ENCODE measurements at places on chromosomes 2 and 18.

DNA sequence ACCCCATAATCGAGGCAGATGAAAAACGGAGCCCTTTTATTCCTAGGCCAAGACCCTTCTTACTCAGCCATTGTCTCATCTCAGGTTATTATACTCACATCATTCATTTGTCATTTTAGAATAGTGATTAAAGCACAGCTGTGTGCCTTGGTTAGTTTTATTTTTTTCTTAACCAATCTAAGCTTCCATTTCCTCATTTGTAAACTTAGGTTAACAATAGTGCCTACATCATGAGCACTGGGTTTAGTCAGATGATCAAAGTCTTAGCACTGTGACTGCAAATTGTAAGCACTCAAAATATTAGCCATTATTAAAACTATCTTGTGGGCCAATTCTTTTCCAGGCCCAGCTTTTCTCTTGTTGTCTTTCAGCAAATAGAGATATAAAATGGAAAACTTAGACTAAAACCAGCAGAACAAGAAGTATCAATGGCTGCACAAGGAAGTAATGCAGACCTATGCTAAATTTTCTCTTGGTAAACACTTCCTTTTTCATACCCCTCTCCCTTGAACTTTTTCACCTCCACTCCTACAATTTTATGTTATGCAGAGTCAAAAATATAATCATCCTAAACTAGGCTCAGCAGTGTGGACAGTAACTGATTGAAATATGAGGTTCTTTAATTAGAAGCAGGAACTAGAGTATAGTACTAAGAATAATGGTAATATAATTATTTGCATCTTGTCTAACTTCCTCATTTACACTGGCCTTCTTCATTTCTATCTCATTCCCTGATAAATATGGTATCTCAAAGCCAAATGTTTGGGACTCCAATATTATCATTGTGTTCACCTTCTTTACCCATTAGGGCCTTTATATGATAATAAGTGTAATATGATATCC lies 21.5 kb upstream of the GALNT3 start:
- no peak for DNase-seq
- H3K36me3 ChIP-seq: no peaks in the 10 kb centered on the region
- H3K4me1 ChIP-seq: peaks cover 7% of the 10 kb centered on the region
- no peak overlapping the region for H3K4me3 ChIP-seq
- no peaks in the 10 kb centered on the region for H3K27me3 ChIP-seq

DNA sequence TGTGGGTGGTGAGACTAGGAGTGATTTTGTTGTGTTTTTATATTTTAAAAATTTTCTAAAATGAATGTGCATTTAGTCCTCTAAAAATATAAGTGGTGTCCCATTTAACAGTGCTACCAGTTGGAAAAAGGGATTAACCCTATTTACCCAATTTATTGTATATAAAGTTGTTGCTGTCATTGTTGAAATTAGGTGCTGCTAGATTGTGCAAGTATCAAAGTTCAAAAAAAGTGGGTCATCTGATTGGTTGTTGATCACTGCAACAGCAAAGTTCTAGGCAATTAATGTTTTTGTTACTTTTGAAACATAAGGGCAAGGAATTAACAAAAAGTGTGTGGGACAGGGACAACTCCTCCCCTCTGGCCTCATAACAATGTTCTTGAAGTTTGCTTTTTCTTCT lies 40.6 kb downstream of the ADNP2 start:
- peaks cover 16% of the 10 kb centered on the region for H3K4me1 ChIP-seq
- no peak overlapping the region for H3K4me3 ChIP-seq
- H3K36me3 ChIP-seq: peaks cover 3% of the 10 kb centered on the region
- DNase-seq: no peak
- no peak overlapping the region for H3K27ac ChIP-seq

- no peak overlapping the region for H3K4me3 ChIP-seq
- no peak overlapping the region for H3K27ac ChIP-seq
- no peaks in the 10 kb centered on the region for H3K36me3 ChIP-seq
- peaks cover 24% of the 10 kb centered on the region for H3K4me1 ChIP-seq
- H3K27me3 ChIP-seq: peaks cover 100% of the 10 kb centered on the region
- DNase-seq: no peak
These were observed 2.4 kb downstream of the CDK5R2 start for GRCh38 chr2:218961651-218962570.

GRCh38 chr2:75166491-75166890 lies 32.8 kb downstream of the TACR1 start:
- H3K4me1 ChIP-seq: peaks cover 5% of the 10 kb centered on the region
- no peaks in the 10 kb centered on the region for H3K36me3 ChIP-seq
- no peak overlapping the region for H3K4me3 ChIP-seq
- no peak for DNase-seq
- H3K27ac ChIP-seq: no peak overlapping the region

GRCh38 chr18:37689841-37690240 lies 124.2 kb upstream of the CELF4 start:
- H3K27me3 ChIP-seq: no peaks in the 10 kb centered on the region
- H3K4me3 ChIP-seq: no peak overlapping the region
- no peaks in the 10 kb centered on the region for H3K36me3 ChIP-seq
- H3K27ac ChIP-seq: no peak overlapping the region
- no peaks in the 10 kb centered on the region for H3K4me1 ChIP-seq

GRCh38 chr2:200382874-200383273 lies 76.4 kb downstream of the SPATS2L start:
- peaks cover 46% of the 10 kb centered on the region for H3K4me1 ChIP-seq
- no peak for DNase-seq
- no peaks in the 10 kb centered on the region for H3K36me3 ChIP-seq

DNA sequence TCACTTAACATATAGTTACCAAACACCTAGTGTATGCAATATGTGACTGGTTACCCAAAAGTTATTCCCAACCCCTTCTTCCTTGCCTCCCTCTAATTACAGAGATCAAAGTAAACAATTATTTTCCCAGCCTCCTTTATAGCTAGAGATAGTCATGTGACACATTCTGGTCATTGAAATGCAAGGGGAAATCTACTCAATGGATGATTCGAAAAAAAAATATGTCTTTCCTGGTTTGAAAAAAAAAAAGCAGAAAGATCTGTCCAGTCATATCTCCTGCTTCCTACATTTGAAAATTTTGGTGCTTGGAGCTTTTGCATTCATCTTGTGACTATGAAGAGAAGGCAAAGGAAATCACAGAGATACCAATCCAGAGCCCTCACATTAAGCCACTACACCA lies 27.6 kb upstream of the UGP2 start:
- H3K27ac ChIP-seq: no peak overlapping the region
- H3K27me3 ChIP-seq: no peaks in the 10 kb centered on the region
- H3K4me3 ChIP-seq: no peak overlapping the region

- H3K27me3 ChIP-seq: no peaks in the 10 kb centered on the region
- no peak for DNase-seq
- H3K4me1 ChIP-seq: peaks cover 9% of the 10 kb centered on the region
- peaks cover 31% of the 10 kb centered on the region for H3K36me3 ChIP-seq
These were observed 123.5 kb downstream of the ZNF516 start for GRCh38 chr18:76371301-76372203.

GRCh38 chr18:7325126-7325430 lies 94.2 kb downstream of the LRRC30 start:
- H3K27me3 ChIP-seq: no peaks in the 10 kb centered on the region
- H3K27ac ChIP-seq: peak overlapping the region; percentile 80
- no peaks in the 10 kb centered on the region for H3K36me3 ChIP-seq

GRCh38 chr2:30454571-30454970 lies 7.5 kb downstream of the LCLAT1 start:
- no peak for DNase-seq
- no peak overlapping the region for H3K4me3 ChIP-seq
- no peaks in the 10 kb centered on the region for H3K27me3 ChIP-seq
- H3K36me3 ChIP-seq: no peaks in the 10 kb centered on the region

DNA sequence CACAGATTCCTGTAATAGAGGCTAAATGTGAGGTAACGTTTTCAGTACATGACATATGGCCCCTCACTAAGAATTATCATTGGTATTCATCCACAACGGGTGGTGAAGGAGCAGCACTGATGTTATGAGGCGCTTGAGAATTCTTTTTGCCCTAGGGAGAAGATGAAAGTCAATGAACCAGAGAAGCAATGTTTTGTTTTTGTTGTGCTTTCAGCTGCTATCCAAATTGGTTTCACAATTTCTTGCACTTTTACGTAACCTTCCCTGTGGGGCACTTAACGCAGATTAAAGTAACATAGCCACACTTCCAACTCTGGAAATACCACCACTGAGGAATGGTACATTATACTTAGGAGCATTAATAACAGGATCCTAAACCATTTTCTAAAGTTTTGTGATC lies 13.3 kb upstream of the CCDC85A start:
- DNase-seq: no peak
- no peaks in the 10 kb centered on the region for H3K27me3 ChIP-seq
- H3K4me1 ChIP-seq: no peaks in the 10 kb centered on the region
- no peak overlapping the region for H3K27ac ChIP-seq
- H3K36me3 ChIP-seq: no peaks in the 10 kb centered on the region
- H3K4me3 ChIP-seq: no peak overlapping the region

- no peaks in the 10 kb centered on the region for H3K36me3 ChIP-seq
- H3K4me1 ChIP-seq: no peaks in the 10 kb centered on the region
- H3K27ac ChIP-seq: no peak overlapping the region
These were observed 25.4 kb upstream of the CNTNAP5 start for GRCh38 chr2:123999681-124000080.

DNA sequence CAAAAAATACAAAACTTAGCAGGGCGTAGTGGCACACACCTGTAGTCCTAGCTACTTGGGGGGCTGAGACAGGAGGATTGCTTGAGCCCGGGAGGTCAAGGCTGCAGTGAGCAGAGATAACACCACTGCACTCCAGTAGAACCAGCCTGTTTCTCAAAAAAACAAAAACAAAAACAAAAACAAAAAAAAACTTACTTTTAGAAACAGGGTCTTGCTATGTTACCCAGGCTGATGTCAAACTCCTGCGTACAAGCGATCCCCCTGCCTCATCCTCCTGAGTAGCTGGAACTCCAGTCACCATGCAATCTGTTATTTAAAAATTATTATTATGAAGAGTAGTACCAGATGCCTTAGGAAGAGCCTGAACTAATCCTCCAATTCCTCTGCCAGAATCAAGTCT lies 35.0 kb upstream of the GLI2 start:
- peaks cover 89% of the 10 kb centered on the region for H3K27me3 ChIP-seq
- DNase-seq: no peak
- H3K36me3 ChIP-seq: no peaks in the 10 kb centered on the region
- H3K27ac ChIP-seq: no peak overlapping the region
- H3K4me1 ChIP-seq: no peaks in the 10 kb centered on the region
- no peak overlapping the region for H3K4me3 ChIP-seq

DNA sequence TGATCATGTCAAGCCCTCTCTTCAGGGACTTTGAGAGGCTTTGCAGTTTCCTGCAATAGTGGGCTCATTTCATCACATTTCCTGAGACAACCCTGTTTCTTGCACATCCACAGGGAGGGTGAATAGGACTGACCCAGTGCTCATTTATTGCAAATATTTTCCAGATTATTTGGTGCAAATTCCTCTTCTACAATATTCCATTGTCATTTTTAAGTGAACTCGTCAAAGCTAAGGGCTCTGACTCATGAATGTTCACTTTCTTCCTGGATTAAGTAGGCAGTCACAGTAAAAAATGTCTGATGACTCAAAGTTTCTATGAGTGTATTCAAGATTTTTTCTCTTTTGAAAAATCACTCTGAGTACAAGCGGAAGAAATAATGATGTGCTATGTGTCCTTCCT lies 225.5 kb upstream of the GALNT5 start:
- no peaks in the 10 kb centered on the region for H3K27me3 ChIP-seq
- H3K4me3 ChIP-seq: no peak overlapping the region
- H3K36me3 ChIP-seq: no peaks in the 10 kb centered on the region
- no peak overlapping the region for H3K27ac ChIP-seq
- H3K4me1 ChIP-seq: no peaks in the 10 kb centered on the region
- no peak for DNase-seq

DNA sequence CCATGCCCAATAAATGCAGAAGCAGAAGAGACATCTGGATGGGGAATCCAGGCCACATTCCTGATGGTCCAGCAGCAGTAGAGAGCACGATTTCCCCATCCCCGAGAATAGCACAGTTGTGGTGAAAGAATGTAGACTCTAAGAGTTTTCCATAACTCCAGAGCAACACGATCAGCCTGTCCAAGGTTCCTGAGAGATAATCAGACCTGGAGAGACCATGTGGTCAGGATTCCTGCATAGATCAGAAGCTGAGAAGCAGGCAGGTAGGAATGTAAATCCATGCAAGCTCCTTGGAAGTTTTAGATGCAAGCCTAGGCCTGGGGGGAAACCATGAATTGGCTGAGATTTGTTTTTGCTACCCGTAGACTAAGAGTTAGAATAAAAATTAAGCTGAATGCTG lies 34.2 kb upstream of the PTPRM start:
- no peak overlapping the region for H3K27ac ChIP-seq
- no peaks in the 10 kb centered on the region for H3K27me3 ChIP-seq

DNA sequence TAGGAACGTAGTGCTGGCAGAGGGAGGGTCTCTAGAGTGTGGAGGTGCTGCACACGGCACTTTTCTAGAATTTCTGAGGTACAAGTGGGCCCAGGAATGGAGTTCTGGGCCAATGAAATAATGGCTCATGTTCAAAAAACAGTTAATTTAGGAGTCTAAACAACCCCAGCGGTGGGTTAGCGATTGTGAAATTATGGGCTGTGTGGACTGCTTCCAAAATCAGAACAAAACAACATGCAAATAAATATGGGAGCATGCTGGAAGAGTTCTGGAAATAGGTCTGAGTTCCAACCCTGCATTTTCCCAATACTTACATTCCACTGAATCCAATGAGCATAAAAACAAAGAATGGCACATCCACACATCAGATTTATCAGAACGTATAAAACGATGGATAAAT lies 317.6 kb downstream of the AFF3 start:
- peaks cover 10% of the 10 kb centered on the region for H3K4me1 ChIP-seq
- H3K27me3 ChIP-seq: no peaks in the 10 kb centered on the region
- H3K27ac ChIP-seq: no peak overlapping the region
- no peak overlapping the region for H3K4me3 ChIP-seq
- no peak for DNase-seq

- no peaks in the 10 kb centered on the region for H3K36me3 ChIP-seq
- no peak overlapping the region for H3K4me3 ChIP-seq
- H3K27me3 ChIP-seq: no peaks in the 10 kb centered on the region
- no peak overlapping the region for H3K27ac ChIP-seq
- peaks cover 27% of the 10 kb centered on the region for H3K4me1 ChIP-seq
- no peak for DNase-seq
These were observed 21.2 kb upstream of the NTSR2 start for GRCh38 chr2:11691076-11691660.

DNA sequence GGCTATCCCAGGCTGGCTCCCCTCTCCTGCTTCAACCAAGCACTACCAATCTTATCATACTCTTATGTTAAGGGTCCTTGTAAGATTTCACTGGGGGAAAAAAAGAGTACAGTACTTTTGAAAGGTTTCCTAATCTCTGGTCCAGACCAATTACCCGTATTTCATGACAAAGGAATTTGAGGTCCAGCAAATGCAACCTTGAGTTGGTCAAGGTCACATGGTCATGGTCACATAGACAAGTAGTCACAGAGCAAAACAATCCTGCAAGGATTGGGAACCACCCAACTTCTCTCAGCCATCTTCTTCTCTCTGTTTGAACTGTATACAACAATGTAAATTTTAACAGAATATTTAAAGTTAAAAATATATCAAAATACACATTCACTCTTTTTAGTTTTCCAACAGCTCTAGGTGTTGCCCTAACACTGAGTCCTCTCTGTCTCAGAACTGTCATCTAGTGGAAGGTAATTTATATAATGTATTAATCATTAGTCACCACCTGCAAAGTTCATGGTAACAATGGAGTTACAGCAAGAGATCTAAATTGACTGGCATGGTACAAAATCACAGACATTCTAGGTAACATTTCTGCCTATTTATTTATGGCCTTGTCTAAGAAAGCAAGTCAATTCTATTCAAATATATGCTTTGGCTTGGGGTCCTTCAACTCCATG lies 21.5 kb downstream of the DTNB start:
- no peak overlapping the region for H3K27ac ChIP-seq
- no peak for DNase-seq
- H3K4me1 ChIP-seq: no peaks in the 10 kb centered on the region
- H3K36me3 ChIP-seq: no peaks in the 10 kb centered on the region
- no peak overlapping the region for H3K4me3 ChIP-seq

All from left ventricle myocardium inferior (tissue), 1 donor.